Pancreas (tissue), 10 donors: ENCODE measurements at places on chromosomes 13 and 19.

GRCh38 chr19:36891768-36892357, 24.2 kb downstream of the ZNF829 start:
- DNase-seq, result no peak

- DNase-seq, result peak; percentile 80
These were observed 9.5 kb downstream of the STK11 start for GRCh38 chr19:1214862-1215731.

DNA sequence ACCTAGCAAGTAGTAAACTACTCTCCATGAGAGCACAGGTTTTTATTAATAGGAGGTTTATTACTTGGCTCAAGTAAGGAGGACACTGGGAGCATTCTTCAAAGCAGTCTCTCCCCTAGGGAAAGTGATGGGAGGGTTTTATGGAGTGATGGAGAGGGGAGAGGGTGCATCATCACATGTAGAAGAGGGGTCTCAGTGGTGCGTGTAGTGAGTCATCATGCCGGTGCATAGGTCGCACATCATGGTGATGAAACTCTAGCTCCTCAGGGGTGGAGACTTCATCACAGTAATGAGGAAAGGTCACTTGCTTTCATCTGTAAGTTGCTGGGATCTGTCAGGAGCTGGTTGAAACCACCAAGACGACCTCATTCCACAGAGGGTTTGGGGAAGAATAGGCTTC, 210.8 kb upstream of the UBL3 start:
- no peak for DNase-seq

DNA sequence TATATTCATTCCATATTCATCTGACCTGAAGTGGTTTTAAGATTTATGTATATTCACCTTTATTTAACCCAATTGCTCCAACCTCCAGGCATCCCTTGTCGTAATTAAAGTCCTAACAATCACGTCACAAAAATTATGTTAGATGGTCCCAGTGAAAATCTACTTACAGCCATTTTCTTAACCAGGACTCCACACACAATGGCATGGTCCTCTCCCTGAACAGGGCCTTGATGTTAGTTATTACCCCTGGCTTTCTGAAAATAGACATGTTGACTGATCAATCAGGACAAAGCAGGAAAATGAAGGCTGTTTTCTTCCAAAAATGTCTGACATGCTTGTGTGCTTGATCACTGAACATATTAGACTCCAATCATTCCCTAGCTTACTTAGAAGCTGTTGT, 542.7 kb upstream of the SLITRK5 start:
- DNase-seq, result no peak

GRCh38 chr13:113972451-113973217, 1.2 kb downstream of the C13orf46 start:
- DNase-seq, result peak; percentile 52

DNA sequence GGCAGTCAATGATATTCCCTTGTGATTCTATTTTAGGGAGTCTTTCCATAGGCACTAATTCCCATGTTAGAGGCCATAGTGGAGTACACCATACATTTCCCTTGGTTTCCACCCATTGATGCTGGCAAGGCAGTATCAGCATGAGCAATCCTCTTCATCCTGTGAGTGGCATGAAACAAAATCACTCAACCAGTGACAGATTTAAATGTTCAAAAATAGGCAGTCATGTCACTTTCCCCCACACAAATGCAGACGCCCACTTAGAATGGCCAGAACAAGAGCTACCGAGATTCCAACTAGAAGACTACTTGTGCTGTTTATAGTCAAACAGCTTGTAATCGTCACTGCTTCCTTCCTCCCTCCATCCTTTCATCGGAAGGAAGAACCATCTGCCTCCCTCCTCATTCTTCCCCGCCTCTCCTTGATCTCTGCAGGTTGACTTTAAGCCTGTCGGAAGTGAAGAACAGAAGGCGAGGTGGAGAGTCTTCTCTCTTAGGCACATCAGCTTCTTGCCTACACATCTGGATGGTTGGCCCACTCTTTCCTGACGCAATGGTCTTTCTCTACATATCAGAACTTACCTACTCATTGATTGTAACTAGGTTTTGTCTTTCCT, 22.6 kb downstream of the RASL11A start:
- no peak for DNase-seq

DNA sequence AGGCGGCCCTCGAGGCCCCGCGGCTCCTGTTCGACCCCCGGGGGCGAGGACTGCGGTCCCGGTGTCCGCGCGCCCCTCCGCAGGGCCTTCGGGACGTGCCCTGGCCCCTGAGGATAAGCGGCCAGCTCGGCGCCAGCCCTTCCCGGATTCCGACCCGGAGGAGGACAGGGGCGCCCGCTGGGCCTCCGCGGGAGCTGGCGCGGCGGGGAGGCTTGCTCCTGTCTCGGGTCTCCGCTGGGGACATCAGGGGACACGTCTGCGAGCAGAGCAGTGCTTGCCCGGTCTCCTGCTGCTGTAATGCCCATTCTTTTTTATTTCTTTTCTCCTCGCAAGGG, 829 bp downstream of the B3GLCT start:
- DNase-seq, result peak; percentile 50

DNA sequence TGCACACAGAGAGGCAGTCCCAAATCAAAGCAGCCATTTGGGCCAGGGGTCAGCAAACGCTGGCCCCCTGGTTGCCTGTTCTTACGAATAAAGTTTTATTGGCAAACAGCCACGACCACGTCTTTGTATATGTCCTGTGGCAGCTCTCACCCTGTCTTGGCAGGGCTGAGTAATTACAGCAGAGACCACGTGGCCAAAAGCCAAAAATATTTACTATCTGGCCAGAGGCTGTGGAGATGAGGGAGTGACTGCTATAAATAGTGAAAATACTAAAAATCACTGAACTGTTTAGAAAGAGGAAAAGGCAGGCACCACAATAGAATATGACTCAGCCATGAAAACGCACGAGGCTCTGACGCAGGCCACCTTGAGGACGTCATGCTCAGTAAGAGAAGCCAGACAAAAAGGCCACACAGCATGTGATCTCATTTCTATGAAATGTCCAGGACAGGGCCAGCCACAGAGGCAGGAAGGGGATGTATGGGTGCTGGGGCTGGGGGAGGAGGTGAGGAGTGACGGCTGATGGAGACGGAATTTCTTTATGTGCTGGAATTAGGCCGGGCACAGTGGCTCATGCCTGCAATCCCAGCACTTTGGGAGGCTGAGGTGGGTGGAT, 29.4 kb downstream of the SMIM24 start:
- no peak for DNase-seq

GRCh38 chr19:8064911-8065874, 12.6 kb downstream of the CCL25 start:
- DNase-seq, result no peak

GRCh38 chr13:31485651-31486051, 253.7 kb upstream of the RXFP2 start:
- DNase-seq, result no peak

GRCh38 chr13:98366443-98366842, 189.4 kb upstream of the RNF113B start:
- DNase-seq, result no peak

DNA sequence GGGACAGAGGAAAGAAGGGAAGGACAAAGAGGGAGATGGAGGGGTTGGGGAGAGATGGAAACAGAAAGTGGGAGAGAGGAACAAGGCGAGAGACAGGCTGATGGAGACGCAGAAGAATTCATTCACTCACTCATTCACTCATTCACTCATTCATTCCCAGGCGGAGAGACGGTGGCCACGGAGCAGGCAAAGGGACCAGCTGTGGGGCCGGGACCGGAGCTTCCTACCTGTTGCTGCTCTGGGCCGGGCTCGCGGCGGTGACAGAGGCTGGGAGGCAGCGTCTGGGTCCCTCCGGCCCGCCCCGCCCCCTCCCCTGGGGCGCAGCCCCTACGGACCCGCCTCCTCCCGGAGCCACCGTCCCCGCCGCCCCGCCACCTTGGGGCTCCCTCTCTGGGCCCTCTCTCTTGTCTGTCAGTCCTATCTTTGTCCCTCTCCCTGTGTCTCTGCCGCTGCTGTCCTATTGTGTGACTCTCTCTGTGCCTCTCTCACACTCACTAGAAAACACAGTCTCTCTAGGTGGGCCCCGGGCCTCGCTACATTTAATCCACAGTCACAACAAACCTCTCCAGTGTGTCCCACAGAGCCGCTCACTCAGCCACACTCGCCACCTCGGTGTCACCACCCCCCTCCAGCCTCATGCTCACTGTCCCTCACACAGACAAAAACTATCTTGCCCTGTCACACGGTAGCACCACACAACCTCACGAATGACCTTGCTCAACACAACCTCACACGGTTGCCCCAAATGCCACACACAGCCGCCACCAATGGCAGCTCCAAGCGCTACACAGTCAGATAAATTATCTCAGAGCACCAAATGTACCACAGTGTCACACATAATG, at the start of gene GNG8:
GNG8 (minus strand) TSS at position 283 of the 842 bp plus-strand sequence. CDS start 1,520 bp downstream, outside the sequence.
- no peak for DNase-seq

GRCh38 chr19:47436712-47437401, 17.5 kb upstream of the MEIS3 start:
- DNase-seq, result peak; percentile 86

DNA sequence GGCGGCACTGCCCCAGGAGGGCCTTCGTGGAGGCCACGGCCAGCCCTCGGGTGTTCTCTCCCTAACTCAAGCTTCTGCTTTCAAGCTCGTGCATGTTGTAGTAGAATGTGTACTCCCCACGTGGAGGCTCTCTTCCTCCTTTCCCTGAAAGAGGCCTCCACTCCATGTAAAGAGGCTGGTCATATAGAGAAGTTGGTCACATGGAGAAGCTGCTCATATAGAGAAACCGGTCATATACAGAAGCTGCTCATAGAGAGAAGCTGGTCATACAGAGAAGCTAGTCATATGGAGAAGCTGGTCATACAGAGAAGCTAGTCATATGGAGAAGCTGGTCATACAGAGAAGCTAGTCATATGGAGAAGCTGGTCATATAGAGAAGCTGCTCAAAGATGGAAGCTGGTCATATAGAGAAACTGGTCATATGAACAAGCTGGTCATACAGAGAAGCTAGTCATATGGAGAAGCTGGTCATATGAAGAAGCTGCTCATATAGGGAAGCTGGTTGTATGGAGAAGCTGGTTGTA, 152.5 kb downstream of the COL4A1 start:
- no peak for DNase-seq

DNA sequence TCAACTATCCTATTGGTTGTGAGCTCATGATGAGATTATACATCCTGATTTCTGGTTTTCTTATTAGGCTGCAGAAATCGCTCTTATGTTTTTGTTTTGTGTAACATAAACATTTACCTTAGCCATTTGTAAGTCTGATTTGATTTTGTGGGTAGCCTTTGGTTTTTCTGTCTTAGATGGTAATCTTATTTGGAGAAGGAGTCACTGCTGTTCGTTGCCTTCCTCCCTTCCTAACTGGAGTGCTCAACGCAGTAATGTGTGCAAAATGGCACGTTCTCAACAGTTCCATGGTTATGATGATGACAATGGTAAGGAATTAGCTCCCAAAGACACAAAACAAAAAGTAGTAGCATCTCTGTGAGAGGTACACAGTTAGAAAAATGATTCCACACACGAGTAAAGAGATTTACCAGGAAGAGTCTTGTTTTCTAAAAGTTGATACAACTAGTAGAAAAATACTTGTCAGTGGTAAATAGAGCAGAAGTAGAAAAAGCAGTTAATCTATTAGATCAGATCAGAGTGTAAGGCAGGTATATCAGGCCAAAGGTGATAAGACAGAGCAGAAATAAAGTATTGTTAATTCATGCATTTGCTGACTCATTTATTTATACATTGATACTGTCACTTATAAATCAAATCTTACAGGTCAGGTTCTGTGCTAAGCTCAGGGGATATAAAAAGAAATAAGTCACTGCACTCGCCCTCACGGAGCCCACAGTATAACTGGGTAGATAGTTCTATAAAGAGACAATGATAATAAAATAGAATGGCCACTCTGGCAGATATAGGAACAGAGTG, 270.0 kb downstream of the NALCN start:
- DNase-seq, result no peak

DNA sequence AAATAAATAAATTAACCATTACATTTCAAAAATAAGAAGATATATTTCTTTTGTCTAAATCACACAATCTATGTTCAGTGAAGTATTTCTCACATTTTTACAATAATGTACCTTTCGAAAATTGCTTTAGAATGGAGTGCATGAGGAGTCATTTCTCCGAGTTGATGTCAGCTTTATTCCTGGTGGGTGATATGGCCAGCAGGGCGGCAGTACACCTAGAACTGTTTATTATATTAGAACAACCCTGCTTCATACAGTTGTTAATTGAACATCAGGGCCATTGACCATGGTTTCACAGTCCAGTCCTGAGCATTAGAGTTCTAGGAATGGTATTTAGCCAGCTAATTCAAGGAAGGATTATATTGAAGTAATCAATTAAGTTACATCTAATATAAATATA, 696.3 kb upstream of the SLC10A2 start:
- DNase-seq, result no peak

- no peak for DNase-seq
These were observed 232.8 kb downstream of the DACH1 start for GRCh38 chr13:71634182-71634581.

GRCh38 chr13:46296921-46297320, 85.2 kb downstream of the LRRC63 start:
- DNase-seq, result no peak

GRCh38 chr19:48603449-48603848, 3.1 kb upstream of the SPACA4 start:
- DNase-seq, result no peak

DNA sequence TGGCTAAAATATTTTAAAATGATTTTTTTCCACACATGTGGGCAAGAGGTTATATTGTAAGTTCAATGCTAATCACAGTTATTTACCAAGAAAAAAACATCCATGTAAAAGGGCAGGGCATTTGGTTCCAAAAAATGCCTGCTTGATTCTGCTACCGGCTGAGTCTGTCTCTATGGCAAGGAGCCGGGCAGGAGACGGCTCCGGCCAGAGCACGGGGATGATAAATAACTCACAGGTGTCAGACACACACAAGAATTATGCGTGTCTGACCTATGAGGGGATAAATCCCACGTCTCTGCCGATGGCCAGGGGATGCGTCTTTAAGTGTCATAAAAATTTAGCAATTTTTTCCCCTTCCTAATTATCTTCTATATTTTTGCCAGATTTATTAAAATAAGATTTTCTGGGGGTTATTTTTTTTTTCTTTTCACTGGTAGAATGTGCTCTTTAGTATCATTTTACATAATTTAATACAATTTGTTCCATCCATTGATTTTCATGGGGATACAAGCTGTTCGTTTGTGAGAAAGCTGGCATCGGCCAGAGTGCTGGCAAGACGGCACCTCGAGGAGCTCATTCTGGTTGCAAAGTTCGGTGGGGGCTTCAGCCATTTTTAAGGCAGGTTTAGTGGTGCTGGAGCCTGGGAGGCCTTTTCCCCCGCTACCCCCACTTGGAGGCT, 253.9 kb downstream of the ZNF536 start:
- no peak for DNase-seq

- no peak for DNase-seq
These were observed 15.4 kb downstream of the SHANK1 start for GRCh38 chr19:50703915-50704796.

DNA sequence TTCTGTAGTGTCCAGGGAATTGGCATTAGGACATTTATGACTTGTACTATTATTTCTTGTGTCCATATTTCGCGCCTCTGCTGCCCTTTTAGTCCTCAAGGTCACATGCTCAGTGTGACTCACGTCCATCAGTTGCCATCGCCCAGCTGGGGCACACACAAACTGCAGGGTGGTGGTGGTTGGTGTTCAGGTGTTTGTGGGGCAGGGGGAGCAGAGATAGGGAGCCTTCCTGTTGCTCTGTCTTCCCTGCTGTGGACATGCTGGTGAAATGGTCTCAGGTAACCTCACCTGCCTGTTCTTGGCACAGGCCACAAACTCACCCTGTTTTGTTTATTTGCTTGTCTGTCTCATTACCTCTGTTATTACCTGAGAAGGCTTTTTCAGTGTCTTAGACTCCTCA, 22.4 kb downstream of the PRR12 start:
- DNase-seq, result no peak

- peak; percentile 56 for DNase-seq
These were observed 2.0 kb downstream of the PTBP1 start for GRCh38 chr19:799076-799881.
